ENCODE measurements at places on chromosomes 3 and 15.

DNA sequence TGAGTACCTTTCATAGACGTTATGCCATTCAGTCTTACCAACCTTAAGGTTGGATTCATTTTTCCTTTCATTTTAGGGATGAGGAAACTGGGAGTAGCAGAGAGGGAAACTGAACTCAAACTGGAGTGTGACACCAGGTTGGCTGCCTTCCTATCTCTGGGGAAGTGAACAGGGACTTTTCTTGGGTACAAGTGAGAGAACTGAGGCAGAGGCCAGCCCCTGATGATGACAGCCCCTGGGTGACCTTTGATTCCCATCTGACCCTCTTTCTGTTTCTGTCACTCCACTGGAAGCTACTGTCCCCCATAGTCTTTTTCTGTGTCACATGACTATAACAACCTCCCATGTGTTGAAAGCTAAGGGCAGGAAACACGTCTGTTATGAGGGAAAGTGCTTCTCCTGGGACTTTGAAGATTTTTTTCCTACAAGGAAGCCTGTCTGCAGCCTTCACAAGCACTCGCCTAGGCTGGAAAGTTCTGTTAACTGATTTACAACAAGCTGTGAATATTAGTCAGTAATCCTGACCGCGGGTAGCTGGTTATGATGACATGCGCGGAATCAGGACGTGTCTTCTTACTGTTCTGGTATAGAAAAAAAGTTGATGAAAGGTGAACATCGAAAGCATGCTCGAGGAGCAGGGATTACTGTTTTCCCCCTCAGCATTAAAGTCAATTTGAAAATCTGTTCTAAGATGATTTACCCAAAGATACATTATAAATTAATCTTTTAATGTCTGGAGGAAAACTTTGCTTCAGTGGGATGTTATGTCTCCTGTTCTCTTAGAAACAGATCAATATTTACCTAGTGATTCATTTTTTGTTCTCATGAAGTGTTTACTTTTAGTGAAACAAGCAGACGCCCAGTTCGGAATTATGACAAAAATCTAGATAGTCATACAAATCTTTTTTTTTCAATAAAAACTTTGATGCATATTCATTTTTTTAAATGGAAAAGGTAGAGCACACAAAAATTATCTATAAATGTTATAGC is 31.5 kb downstream of the ABHD2 start:
- peaks cover 72% of the 10 kb centered on the region for H3K4me1 ChIP-seq
- H3K4me3 ChIP-seq: no peak overlapping the region
- H3K36me3 ChIP-seq: peaks cover 28% of the 10 kb centered on the region
- DNase-seq: peak; percentile 52
- H3K27me3 ChIP-seq: no peaks in the 10 kb centered on the region

DNA sequence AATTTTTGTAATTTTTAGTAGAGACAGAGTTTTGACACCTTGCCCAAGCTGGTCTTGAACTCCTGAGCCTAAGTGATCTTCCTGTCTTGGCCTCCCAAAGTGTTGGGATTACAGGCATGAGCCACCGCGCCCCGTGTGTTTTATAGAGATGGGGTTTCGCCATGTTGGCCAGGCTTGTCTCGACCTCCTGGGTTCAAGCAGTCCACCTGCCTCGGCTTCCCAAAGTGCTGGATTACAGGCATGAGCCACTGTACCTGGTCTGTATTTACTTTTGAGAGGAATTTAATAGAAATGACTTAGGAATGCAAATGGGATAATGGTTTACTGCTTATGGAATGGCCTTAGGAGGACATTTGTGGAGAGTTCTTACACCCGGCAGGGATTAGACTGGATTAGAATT is 10.8 kb downstream of the TATDN2 start:
- H3K4me1 ChIP-seq: peaks cover 9% of the 10 kb centered on the region
- no peak for DNase-seq
- H3K27ac ChIP-seq: no peak overlapping the region
- no peaks in the 10 kb centered on the region for H3K27me3 ChIP-seq
- no peak overlapping the region for H3K4me3 ChIP-seq
- peaks cover 75% of the 10 kb centered on the region for H3K36me3 ChIP-seq

DNA sequence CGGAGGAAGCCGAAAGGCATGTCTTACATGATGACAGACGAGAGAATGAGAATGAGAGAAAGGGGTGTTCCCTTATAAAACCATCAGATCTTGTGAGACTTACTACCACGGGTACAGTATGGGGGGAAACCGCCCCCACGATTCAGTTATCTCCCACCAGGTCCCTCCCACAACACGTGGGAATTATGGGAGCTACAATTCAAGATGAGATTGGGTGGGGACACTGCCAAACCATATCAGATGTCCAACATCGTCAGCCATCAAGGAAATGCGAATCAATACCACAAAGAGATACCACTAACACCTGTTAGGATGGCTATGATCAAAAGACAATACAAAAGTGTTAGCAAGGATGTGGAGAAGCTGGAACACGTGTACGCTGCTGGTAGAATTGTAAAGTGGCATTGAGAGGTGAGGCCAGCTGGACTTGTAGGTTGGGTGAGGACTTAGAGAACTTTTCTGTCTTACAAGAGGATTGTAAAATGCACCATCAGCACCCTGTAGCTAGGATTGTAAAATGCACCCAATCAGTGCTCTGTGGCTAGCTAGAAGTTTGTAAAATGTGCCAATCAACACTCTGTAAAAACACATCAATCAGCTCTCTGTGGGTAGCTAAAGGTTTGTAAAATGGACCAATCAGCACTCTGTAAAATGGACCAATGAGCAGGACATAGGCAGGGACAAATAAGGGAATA is 37.5 kb downstream of the VGLL4 start:
- no peaks in the 10 kb centered on the region for H3K36me3 ChIP-seq
- H3K4me1 ChIP-seq: peaks cover 67% of the 10 kb centered on the region
- H3K27ac ChIP-seq: no peak overlapping the region
- no peaks in the 10 kb centered on the region for H3K27me3 ChIP-seq
- no peak for DNase-seq
- H3K4me3 ChIP-seq: no peak overlapping the region

DNA sequence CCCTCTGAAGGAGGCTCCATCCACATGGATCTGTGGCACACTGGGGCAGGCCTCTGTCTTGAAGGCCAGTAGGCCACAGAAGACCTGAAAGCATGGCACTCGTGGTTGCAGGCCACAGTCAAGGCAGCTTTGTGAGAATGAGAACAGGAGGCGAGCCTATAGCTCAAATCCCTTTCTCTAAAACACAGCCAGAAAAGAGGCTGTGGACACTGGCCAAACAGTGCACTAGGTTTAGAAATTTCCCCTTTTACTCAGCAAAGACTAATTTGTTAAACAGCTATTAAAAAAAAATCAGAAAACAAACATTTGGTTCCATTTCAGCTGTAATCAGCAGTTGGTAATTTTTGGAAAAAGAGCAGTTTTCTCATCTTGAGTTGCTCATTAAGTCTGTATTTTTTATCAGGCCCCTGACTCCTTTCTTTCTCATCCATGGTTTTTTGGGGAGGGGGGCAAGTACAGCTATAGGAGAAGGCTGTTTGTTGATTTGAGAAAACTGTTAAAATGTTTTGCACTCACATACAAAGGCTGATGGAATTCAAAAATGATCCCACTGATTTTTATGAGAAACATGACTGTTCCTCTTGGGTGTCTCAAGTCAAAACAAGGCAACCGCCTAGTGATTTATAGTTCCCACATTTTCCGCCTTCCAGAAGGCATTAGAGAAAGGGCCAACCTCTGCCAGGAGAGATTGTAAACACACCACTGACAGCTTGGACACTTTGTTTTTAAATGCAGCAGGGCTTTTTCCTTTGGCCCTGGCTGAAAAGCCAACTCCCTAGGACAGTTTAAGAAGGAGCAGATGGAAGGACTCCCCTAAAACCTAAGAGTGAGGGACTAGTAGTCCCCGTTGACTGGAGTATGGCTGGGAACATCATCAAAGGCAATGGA is 28.1 kb downstream of the PARP16 start:
- H3K36me3 ChIP-seq: peaks cover 51% of the 10 kb centered on the region
- no peak overlapping the region for H3K4me3 ChIP-seq
- peak overlapping the region; percentile 38 for H3K27ac ChIP-seq
- peak; percentile 38 for DNase-seq

GRCh38 chr3:10350324-10350985 is 29.5 kb upstream of the SEC13 start:
- H3K4me1 ChIP-seq: no peaks in the 10 kb centered on the region
- no peak overlapping the region for H3K27ac ChIP-seq
- peaks cover 6% of the 10 kb centered on the region for H3K27me3 ChIP-seq
- DNase-seq: no peak

- no peak overlapping the region for H3K27ac ChIP-seq
- H3K27me3 ChIP-seq: no peaks in the 10 kb centered on the region
- H3K4me3 ChIP-seq: no peak overlapping the region
- H3K36me3 ChIP-seq: no peaks in the 10 kb centered on the region
Observed at GRCh38 chr15:40372981-40373380, 9.5 kb upstream of the KNSTRN start.

DNA sequence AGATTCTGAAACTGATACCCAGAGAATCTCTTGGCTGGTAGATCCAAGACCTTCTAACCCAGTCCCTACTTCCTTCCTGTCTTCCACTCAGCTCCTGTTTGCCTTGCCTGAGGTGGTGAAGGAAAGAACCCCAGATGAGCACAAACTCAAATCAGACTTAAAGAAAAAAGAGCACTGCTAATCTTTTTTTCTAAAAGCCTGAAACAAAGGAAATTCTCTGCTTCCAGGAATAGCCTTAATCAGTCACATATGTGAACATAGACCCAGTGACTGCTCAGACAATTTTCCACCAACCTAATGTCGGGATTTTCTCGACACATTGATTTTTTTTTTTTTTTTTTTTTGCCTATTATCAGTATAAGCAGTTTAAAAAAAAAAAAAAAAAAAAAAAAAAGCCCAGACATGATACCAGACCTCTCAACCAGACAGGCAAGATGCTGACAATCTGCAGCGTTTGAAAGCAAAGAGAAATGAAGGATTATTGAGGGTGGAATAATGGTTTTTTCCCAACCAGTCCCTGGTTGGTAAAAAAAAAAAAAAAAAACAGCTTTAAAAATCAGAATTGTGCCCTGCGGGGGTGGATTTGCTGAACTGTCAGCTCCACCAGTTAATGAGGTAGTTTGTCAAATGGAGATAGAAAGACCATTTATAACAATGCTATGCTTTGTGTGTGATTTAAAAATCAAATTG is 256.8 kb upstream of the RARB start:
- no peaks in the 10 kb centered on the region for H3K36me3 ChIP-seq
- H3K4me3 ChIP-seq: no peak overlapping the region
- no peaks in the 10 kb centered on the region for H3K4me1 ChIP-seq
- no peaks in the 10 kb centered on the region for H3K27me3 ChIP-seq

- no peaks in the 10 kb centered on the region for H3K27me3 ChIP-seq
- H3K4me1 ChIP-seq: no peaks in the 10 kb centered on the region
- peak overlapping the region; percentile 43 for H3K27ac ChIP-seq
- no peak overlapping the region for H3K4me3 ChIP-seq
- DNase-seq: no peak
Observed at GRCh38 chr15:93458597-93458996, 369.6 kb upstream of the RGMA start.

DNA sequence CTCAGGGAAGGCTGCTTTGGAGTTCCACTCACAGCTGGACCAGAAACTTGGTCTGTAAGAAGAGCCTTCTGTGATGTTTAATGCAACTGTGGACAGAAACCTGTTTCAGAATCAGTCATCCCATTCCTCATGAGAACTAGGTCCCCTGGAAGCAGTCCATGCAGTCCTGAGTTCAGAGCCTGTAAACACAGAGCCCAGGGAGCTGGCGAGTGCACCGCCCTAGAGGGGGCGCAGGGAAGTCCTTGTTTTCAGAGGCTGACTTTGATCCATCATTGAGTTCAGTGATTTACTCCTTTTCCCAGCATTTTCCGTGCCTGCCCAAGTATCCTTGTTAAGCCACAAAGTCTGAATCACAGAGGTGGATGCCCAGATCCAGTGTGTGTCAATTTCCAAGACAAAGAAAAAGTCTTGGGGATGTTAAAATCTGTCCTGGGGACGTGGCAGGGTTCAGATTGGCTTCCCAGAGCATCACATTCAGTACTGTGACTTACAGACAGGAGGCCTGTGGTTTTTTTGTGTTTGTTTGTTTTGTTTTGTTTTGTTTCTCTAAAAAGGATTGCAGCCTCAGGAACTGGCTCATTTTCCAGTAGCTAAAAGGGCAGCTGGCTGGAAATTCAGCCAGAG is 9.8 kb upstream of the TXNRD3 start:
- no peak overlapping the region for H3K27ac ChIP-seq
- peaks cover 42% of the 10 kb centered on the region for H3K27me3 ChIP-seq
- H3K4me1 ChIP-seq: no peaks in the 10 kb centered on the region
- H3K4me3 ChIP-seq: no peak overlapping the region
- no peak for DNase-seq

- H3K27ac ChIP-seq: no peak overlapping the region
- no peaks in the 10 kb centered on the region for H3K36me3 ChIP-seq
- no peaks in the 10 kb centered on the region for H3K4me1 ChIP-seq
- DNase-seq: no peak
Observed at GRCh38 chr3:151638555-151639417, 94.9 kb upstream of the AADACL2 start.

- no peak for DNase-seq
- no peak overlapping the region for H3K27ac ChIP-seq
- H3K36me3 ChIP-seq: no peaks in the 10 kb centered on the region
- H3K27me3 ChIP-seq: no peaks in the 10 kb centered on the region
Observed at GRCh38 chr15:100595964-100596363, 6.0 kb downstream of the LINS1 start.

DNA sequence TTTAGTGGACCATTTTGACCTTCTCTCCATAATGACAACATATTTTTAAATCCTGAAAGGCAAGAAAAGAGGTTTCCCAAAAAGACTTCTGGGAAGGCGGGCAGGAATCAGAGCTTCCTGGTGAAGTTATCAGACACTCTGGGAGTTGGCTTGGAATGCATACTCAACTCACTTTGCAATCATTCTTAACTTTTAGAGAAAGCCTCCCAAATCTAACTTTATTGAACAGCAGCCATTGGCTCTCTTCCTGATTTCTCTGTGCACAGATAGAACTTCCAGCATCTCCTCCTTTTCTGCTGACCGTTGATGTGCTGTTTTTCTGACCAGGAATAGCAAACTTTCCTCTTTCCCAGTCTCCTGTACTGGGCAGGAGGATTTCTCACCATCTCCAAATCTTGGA is 44.6 kb downstream of the PLCL2 start:
- no peaks in the 10 kb centered on the region for H3K4me1 ChIP-seq
- H3K4me3 ChIP-seq: no peak overlapping the region
- no peak overlapping the region for H3K27ac ChIP-seq
- no peak for DNase-seq
- H3K27me3 ChIP-seq: no peaks in the 10 kb centered on the region
- H3K36me3 ChIP-seq: no peaks in the 10 kb centered on the region

GRCh38 chr3:73815966-73816365 is 191.2 kb upstream of the PDZRN3 start:
- H3K4me3 ChIP-seq: no peak overlapping the region
- H3K36me3 ChIP-seq: no peaks in the 10 kb centered on the region
- H3K27me3 ChIP-seq: no peaks in the 10 kb centered on the region
- no peaks in the 10 kb centered on the region for H3K4me1 ChIP-seq
- H3K27ac ChIP-seq: no peak overlapping the region
- DNase-seq: no peak

All from tibial artery (tissue), 4 donors.